Neural progenitor cell (in vitro differentiated cells): ENCODE measurements at places on chromosomes 6 and 20.

DNA sequence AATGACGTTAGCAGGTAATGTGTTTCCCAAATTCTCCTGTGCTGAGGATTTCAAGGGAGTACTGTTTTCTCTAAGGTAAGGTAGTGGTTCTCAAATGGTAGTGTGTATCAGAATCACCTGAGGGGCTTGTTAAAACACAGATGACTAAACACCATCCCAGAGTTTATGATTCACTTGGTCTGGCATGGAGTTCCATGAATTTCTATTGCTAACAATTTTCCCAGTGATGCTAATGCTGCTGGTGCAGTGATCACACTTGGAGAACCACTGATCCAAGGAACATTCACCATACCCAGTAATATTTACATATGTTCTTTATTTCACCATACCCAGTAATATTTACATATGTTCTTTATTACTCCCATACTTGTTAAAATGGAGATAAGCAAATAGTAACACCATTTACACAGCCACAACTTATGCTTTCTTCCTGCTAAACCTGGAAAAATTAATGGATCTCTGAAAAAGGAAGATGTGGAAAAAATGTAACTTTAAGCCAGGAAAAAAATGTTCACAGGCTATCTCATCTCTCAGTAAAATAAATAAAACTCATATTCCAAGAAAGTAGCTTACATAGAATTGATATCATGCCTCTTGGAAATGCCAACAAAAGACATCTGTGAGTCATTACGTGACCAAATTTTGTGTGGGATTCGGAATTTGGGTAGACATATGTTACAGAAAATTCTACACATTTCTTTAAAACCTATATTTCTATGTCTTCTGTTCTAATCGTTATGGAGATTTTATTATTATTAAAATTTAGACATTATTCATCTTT is 129.5 kb downstream of the MMUT start:
- DNase-seq: no peak

DNA sequence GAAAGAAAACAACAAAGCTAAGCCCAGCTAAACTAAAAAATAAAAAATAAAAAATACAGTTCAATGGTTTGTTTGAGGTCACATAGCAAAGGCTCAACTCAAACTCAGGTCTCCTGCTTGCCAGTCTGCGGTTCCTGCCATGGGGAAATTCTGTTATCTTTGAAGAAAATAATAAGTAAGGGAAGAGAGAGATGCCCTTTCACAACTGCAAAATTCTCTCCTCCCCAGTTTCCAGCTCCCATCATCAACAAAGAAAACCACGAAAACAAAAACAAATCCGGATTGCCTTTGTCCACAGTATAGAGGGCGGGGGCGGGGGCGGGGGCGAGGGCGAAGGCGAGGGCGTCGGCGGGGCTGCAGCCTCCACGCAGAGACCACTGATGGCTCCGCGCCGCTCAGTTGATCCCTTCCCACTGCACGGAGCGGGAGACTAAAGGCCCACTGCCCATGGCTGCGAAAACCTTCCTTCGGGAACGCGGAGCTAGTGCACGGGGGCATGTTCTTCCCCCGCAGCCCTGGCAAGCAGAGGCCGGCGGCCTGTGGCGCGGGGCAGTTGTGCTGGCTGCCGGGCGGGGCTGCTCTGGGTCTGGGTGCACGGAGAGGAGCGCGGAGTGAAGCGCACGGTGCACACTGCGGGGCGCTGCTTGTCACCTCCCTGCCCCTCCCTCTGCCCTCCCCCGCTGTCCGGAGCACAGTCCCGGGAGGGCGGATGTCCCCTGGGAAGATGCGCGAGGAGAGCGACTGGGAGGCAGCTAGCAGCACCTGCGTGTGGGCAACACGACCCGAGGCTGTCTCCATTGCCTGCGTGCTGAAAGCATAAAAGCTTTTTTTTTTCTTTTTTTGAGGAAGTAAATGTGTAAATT is 54.1 kb upstream of the TPD52L1 start:
- peak; percentile 72 for DNase-seq

DNA sequence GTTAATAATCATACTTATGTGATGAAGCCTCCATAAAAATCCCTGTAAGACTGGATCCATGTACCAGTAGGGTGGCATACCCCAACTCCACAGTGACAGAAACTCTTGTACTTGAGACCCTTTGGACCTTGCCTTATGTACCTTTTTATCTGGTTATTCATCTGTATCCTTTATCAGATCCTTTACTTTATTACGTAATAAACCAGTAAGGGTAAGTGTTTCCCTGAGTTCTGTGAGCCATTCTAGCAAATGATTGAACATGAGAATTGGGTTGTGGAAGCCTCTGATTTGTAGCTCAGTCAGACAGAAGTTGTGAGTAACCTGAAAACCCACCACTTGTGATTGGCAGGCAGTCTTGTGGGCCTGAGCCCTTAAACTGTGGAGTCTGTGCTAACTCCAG is 229.7 kb downstream of the FOXA2 start:
- no peak for DNase-seq

DNA sequence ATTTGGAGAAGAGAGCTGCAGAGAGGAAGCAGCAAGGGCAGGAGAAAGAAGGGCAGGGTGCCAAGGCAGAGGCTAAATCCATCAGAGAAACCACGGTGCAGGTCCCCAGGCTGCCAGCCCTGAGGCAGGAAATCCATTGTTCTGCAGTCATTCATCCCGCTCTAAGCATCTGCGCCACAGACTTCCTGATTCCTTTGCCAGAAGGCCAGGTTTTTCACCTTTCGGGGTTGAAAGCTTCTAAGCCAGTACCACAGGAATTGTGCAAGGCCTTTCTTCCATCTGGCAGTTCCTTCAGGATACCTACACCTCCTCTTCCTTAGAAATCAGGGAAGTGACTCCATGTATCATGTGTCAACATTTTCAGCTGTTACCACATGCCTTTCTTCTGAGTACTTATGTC is 45.6 kb downstream of the ADGRF5 start:
- DNase-seq: peak; percentile 52

- DNase-seq: no peak
Measured at GRCh38 chr6:125994670-125995488, 8.5 kb downstream of the TRMT11 start.

DNA sequence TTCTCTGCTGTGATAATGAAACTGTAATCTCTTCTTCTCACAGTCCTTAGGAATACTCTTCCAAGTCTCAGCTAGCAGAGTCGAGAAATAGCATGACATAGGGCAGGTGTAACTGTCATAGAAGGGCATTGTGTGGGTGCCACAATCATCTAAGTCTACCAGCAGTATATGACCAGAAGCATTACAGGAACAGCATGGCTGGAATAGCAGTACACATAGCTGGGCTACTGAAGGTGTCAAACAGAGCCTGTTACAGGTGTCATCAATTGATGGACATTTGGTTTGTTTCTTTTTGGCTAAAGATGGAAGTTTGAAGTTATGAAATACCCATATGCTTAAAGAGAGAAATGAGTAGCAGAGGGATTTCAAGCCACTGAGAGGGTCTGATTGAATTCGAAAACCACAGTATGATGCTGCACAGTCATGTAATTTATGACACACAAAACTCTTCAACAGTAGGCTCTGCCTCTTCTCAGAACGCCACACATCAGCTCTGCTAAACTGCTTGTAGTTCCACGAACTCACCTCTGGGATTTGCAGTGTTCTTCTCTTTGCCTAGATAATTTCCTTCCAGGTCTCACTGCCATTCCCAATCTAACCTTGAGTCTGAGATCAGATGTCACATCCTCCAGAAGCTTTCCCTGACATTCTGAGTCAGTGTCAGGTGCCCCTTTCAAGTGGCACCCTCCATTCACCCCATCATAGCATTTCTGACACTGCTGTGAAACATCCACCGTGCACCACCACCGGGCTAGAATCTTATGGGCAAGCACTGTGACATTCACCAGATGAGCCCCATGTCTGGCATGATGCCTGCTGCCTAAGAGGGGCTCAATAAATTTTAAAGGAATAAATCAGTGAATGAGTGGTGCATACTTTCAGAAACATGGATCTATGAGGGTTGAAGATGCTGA is 151.0 kb downstream of the ADAT2 start:
- DNase-seq: no peak

DNA sequence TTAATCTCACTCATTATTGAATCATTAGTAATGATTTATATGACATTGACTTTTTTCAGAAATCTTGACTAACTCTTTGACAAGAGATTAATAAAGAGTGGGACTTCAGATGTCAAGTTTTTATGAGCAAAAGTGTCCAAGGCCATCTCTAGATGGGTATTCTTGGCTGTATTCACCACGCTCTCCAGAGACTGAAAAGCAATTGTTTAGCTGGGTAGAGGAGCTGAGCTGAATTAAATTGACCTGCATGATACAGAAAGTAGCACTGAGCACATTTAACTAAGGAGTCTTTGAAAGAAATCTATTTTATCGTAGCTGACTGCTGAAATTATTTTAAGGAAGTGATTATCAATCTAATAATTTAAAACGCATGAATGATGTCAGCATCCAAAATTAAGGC is 89.4 kb downstream of the LINC00237 start:
- no peak for DNase-seq

GRCh38 chr6:16149305-16149704 is 20.4 kb downstream of the MYLIP start:
- DNase-seq: no peak

GRCh38 chr6:6560909-6561308 is 27.6 kb upstream of the LY86 start:
- DNase-seq: no peak

GRCh38 chr6:12280458-12280857 is 9.7 kb upstream of the EDN1 start:
- DNase-seq: no peak

DNA sequence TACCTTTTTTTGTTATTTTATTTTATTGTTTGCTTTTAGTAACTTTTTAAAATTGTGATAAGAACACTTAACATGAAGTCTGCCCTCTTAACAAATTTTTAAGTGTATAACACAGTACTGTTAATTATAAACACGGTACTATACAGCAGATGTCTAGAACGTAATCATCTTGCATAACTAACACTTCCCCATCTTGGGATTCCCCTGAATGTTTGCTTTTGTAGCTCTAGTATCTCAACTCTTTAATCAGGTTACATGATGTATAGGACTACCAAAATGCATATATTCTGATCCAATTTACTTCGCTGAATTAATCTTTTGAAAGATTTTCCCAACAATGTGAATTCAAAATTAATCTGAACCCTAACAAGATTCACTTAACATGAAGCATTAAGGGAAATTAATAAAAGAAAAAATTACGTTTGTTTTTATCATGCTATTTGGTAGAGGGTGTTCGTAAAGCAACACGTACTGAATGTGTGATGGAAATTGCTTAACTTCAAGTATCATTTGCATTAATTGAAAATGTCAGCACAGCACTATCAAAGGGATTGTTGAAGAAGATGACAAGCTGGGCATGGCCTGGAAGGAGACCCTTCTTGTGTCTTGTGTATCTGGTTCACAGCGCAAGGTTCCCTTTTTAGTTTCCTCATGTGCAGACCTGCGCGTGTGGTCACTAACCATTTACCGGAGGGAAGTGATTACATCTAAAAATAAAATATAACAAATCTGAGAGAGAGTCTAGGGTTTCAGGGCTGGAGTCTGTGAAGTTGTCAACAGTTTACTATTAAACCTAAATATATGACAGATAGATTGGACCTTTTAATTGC is 15.2 kb downstream of the COL19A1 start:
- no peak for DNase-seq

- DNase-seq: no peak
Measured at GRCh38 chr6:99416226-99416625, 8.9 kb downstream of the PNISR start.

GRCh38 chr6:49423817-49424216 is 39.2 kb downstream of the MMUT start:
- no peak for DNase-seq

- no peak for DNase-seq
Measured at GRCh38 chr6:147586044-147586443, 77.6 kb downstream of the SAMD5 start.

DNA sequence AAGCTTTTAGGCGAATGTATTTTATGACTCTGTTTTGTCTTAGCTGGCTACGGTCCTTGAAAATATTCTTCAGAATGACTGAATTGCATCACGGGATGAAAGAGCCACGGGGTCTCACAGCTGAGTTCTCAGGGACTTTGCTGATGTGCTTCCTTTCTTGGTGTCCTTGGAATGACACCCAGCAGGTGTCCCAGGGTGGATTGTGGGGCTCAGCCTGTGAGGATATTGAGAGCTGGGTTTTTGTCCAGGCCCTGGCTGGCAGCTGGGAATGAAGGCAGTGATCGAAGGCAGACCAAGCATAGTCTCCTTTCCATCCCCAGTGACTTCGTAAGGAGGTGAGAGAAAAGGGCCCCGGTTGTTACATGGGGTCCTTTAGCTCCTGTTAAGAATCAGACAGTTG is 18.8 kb upstream of the MAPK13 start:
- DNase-seq: no peak

GRCh38 chr20:32585586-32586127 is 524 bp upstream of the NOL4L start:
- peak; percentile 56 for DNase-seq

- no peak for DNase-seq
Measured at GRCh38 chr6:17492350-17492749, 99.0 kb downstream of the CAP2 start.

GRCh38 chr6:166008441-166009369 is 158.9 kb downstream of the TBXT start:
- peak; percentile 63 for DNase-seq

GRCh38 chr6:92770540-92770939 is 648.8 kb downstream of the EPHA7 start:
- DNase-seq: no peak

- no peak for DNase-seq
Measured at GRCh38 chr20:60428651-60429050, 470.4 kb downstream of the CDH26 start.

DNA sequence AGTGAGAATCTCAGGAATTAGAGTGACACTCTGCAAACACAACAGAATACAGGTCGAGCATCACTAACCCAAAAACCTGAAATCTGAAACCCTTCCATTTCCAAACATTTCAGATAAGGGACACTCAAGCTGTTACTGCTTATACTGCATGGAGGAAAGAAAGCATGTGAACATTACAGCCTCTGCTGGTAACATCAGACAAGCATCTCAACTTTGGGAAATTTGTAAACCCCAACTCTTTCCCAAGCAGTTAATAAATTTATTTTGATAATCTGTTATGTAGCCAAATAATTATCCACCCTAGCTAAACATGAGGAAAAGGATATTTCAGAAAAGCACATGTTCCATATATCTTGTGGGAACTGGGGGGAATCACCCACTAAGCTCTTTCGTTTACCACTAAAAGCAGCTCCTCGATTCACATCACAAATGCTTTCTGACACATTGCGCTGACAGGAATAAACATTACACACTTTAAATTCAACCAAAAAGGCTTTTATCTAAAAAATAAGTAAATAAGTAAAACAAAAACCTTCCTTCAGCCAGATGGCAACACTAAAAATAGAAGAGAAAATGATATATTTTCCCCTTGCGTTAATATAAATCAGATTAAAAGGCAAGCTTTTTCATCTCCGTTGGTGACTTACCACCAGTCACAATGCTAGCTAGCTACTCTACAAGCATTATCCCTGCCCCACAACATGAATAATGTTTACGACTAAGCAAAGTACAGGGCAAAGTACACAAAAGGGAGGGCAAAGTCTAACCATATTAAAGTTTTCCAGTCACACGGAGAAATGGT is 120.8 kb downstream of the MAP7 start:
- no peak for DNase-seq
